ENCODE measurements at places on chromosomes 11 and 22.

DNA sequence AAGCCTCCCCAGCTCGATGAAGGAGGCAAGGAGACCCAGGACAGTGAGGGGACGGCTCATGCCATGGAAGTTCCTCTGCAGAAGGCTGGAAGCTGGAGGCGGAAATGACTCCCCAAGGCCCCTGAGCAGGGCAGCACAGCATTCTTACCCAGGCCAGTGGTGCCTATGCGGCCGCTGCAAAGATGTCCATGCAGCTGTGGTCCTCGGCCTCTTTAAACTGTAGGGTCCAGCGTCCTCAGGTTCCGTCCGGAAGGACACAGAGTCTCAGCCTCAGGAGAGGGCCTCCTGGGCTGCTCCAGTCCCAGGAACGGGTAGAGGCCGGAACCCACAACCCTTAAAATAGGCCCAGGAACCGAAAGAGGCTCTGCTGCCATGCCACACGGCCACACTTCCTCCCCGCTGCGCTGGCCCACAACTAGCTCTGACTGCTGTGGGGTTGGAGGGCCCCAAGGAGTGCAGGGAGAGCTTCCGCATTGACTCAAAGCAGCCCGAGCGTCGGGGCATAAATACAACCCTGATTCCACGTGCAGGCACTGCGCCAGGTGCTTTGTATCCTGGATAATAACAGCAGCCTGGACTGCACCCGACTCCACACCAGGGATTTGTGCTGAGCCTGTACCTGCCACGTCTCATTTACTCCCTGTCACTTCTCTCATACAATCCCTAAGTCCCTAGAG lies 5.5 kb downstream of the KIAA0930 start:
- DNase-seq: no peak

DNA sequence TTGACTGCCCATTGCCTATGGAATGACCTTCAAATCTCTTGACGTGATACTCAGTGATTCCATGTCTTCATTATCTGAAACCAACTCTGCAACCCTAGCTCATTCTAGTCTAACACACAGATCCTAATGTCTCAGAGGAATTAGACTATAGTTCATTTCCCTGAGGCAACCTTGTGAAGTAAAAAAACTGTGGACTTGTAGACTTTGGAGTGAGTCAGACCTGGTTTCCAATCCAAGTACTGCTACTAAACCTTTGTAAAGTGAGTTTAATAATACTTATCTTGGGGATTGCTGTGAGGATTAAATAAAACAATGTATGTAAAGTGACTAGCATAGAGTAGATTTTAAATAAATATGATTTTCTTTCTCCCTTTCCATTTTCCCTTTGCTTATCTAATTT lies 226.1 kb downstream of the BLID start:
- no peak for DNase-seq

DNA sequence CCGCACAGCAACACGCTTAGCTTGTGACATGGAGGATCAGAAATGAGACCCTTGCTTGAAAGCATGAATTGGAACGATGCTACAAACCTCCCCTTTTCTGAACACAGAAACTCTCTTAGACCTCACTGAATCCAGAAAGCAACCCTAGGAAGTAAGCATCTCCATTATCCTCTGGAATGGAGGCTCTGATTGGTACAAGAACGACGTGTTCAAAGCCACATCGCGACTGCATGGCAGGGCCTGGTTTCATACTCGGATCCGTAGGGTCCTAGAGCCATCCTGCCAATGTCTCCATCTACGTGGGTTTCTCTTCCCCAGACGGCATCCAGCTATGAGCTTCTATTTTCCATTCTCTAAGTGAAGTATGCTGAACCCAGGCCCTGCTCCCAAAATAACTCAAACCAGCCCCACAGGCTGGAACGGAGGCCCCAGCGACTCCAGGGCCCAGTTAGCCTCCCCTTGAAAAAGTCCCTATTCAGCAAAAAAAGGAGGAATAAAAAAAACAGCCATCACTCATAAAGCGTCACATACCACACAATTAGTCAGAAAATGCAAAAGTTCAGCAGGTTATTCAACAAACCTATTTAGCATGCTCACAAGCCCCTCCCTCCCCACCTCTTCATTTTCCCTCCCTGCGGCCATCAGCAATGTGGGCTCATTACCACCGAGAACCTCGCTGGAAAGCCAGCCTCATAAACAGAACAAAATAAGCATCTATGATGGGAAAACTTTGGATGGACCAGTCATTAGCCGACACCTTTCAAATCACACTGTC lies 7.1 kb upstream of the MN1 start:
- no peak for DNase-seq

DNA sequence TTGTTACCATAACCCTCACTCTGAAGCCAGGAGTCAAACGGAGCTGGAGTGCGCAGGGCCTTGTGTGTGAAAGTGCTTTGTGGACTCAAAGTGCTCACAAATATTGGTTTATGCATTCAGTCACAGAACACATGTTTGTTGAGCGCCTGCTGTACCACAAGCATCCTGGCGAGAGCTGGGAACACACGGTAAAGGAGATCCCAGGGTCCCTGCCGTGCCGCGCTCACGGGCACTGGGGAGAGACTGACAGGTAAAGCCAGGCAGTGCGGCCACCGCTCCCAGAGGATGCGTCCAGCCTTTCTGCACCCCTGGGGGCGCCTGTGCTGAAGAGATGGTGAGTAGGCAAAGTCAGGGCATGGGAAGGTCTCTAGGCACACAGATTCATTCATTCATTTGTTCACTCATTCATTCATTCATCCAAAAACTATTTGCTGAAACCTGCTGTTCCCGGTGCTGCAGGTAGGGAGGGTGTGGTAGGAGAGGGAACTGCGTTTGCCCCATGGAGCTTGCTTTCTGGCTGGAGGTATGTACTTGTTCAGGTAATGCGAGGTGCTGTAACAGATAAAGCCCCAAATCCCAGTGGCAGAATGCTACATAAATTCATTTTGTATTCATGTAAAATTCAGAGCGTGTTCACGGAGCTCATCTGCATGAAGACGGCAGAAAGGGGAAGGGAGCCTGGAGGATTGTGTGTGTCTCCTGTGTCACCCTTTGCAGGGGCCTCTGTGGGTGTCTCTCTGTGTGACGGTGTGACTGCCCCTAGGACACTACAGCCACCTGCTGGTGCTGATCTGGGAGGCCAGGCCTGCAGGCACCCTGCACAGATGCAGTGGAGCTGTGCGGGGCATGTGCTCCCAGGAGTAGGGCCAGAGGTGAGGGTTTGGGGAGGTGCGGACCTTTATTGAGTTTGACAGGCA lies 167.0 kb upstream of the B3GAT1 start:
- DNase-seq: peak; percentile 24

DNA sequence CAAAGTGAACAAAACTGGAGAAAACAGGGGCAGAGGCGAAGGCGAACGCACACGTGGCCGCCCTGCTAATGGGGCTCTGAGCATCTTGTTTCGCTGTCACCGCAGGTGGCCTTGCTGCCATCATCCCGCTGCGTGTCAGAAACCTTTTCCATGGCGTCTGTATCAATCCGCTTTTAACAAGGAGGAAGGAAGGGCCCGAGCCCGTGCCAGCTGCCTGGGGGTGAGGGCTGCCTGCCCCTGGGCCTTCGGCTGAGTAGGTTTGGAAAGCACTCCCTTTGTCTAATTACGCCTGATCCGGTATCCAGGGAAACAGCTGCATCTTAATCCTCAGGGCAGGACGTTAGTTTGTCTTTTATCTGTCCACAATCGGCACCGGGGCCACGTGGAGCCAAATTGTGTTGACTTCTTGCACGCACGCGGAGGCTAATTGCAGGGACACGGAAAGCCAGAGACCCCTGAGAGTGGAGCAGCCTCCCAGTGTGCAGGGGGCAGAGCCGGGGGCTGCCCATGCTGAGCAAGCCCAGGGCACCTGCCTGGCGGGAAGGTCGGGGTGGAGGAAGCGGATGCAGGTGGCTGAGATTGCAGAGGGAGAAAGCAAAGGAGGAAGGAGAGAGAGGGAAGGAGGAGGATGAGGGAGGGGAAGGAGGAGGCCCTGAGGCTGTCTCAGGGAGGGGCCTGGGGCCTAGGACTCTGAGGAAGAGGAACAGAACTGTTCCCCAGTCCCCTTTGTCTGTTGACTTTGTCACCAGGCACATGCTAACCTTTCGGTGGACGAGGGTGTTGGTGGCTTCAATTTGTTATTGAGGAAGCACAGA lies 19.2 kb upstream of the TH start:
- no peak for DNase-seq

DNA sequence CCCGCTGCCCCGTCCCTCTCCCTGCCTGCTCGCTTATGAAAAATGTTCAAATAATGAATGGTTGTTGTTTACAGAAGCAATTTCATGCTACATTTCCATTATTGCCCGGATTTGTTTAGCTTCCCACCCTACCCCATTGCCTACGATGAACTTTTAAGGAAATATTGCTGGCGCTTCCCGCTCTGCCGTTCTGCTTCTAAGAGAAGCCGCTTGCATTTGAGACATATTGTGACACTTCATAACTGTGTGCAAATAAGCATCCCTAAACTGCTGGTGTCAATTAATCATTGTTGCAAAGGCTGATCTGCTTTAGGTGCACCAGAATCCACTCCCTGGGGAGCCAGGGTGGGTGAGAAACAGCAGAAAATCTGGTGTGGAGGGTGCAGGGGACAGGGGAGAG lies 52.3 kb upstream of the LMO1 start:
- DNase-seq: no peak

DNA sequence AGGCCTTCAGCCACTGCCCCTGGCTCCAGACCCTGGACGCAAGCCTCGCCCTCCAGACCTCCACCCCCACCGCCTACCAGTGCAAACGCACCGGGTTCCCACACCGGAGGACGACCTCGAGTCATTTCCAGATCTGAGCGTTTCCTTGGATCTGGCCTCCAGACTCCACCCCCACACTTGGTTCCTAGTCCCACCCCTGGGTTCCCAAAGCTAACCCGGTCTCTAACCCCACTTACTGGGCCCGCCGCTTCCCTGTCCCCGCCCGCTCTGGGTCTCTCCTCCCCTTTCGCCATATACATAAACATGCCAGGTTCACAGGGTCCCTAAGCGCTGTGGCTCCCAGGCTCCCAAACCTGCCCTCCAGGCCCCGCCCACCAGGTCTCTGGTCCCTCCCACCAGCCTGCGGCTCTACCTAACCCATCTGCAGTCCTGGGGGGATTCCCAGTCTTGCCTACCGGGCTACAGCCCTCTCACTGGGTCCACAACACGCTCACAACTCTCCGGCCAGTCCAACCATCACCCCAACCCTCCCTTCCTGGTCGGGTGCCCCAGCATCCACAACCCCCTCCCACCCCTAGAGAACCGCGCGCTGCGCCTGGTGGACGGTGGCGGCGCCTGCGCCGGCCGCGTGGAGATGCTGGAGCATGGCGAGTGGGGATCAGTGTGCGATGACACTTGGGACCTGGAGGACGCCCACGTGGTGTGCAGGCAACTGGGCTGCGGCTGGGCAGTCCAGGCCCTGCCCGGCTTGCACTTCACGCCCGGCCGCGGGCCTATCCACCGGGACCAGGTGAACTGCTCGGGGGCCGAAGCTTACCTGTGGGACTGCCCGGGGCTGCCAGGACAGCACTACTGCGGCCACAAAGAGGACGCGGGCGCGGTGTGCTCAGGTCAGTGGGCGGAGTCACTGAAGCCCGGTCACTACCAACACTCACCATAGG lies 36.7 kb downstream of the CD6 start:
- no peak for DNase-seq

DNA sequence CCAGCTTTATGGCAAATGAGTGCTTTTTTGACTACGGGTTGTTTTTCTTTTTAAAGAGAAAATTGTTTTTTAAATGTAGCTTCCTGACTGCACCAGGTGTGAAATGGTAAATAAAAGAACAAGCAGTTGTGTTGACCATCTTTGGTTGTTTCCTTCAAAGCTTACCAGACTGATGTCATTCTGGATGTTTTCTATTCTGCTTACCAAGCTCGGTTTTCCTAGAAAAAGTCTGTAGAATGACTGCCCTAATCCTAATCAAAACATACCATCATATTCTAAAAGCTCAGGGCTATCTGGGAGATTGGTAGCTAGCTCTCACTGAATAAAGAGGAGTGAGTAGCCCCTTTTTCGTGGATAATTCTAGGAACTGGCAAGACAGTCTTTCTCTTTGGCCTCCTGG lies 77.7 kb downstream of the GAB2 start:
- DNase-seq: no peak

- DNase-seq: no peak
Observed at GRCh38 chr11:128434411-128434810, 152.9 kb downstream of the ETS1 start.

GRCh38 chr22:26348810-26349526 lies 80.1 kb upstream of the ASPHD2 start:
- no peak for DNase-seq

GRCh38 chr11:81192516-81192915 lies 1541.1 kb downstream of the FAM181B start:
- DNase-seq: no peak

- no peak for DNase-seq
Observed at GRCh38 chr11:83542861-83543260, 256.7 kb upstream of the CCDC90B start.

- peak; percentile 57 for DNase-seq
Observed at GRCh38 chr11:110710628-110711381, 1.4 kb downstream of the ARHGAP20 start.

DNA sequence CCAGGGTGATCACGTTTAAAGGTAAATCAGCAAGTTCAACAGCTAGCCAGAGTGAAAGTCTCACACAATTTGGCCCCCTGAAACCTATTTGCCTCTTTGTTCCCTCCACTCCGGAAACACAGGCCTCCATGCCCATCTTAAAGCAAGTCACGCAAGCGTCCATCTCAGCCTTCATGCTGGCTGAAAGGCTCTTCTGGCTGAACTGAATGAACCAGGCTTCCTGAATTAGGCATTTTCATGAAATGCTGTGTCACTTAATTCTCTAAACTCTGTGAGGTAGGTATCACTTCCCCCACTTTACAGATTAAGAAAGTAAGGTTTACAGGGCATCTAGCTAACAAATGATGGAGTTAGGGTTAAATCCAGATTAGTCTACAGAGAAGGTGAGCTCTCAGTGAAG lies 1.4 kb downstream of the SLC25A17 start:
- no peak for DNase-seq

GRCh38 chr22:21622919-21623647 lies 6.7 kb downstream of the YDJC start:
- DNase-seq: no peak

DNA sequence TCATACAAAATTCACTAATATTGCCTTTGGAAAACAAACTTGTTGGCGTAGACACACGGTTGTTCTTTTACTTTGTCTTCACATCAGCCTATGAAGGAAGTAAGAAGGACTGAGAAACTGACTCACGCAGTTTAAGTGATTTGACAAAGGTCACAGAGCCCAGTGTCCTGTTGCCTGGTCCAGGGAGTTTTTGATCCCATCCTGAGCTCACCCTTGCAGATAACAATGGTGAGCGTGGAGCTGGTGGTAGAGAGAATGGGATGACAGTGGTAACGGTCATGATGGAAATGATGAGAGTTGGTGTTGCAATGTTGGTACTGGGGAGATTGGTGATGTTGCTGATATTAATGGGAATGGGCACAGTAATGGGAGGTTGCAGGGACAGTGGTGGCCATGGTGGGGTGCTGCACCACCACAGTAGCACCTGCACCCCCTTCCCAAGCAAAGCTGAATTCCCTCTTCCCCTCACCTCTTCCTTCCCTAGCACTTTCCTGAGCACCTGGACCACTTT lies 22.0 kb downstream of the CREB3L1 start:
- no peak for DNase-seq

DNA sequence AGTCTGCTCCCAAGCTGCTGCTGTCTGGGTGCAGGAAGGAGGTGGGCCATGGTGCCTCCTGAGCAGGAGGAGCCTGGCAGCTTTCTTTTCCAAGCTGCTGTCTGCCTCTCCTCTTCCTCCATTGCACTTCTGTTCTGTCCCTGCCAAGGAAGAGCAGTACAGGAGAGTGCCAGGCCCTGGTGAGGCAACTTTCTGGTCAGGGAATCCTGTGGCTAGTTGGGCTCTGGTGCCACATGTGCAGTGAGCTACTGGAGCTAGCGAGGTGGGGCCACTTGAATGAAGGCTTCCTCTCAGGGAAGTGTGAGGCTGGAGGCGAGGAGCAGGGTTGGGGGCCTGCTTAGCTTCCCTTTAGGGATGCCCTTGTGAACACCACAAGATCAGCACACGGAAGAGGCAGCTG lies 90.0 kb downstream of the TSPAN18 start:
- DNase-seq: no peak
